CD4-positive, alpha-beta T cell treated with Interleukin-1 beta for 1 hour (primary cell): ENCODE measurements at places on chromosomes 12 and 14.

DNA sequence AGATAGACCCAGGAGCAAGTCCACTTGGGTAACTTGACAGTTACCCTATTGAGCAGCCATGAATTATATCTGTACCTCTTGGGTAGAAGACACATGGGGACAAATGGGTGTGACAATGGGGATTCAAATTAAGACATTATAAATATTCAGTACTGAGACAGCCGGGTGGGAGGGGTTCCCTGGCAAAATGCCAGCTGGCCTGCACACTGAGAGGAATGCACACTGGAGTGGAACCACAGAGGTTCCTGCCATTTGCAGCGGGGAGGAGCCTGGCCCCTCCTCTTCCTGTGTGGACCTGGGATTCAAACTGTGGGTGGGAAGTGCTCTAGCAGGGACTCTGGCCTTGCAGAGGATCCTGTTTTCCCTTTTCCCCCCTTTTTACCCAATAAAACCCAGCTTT is 118.7 kb upstream of the CDKN3 start:
- DNase-seq: no peak

DNA sequence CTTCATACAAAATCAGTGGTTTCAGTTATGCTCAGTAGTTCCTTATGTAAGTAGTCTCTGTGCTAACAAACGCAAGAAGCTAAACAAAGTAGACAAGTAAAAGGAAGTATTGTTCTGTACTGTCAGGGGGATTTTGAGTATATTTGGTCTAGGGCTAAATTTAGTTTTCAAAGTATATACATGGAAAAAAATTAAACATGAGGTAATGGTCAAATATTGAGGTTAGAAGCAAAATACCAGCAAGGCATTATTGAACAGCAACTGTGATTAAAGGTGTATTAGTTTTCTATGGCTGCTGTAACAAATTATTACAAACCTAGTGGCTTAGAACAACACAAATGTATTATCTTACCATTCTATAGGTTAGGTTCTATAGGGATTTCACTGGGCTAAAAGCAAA is 18.8 kb downstream of the GNG2 start:
- DNase-seq: no peak

- no peak for DNase-seq
Measured at GRCh38 chr14:50736932-50737419, 68.9 kb upstream of the SAV1 start.

DNA sequence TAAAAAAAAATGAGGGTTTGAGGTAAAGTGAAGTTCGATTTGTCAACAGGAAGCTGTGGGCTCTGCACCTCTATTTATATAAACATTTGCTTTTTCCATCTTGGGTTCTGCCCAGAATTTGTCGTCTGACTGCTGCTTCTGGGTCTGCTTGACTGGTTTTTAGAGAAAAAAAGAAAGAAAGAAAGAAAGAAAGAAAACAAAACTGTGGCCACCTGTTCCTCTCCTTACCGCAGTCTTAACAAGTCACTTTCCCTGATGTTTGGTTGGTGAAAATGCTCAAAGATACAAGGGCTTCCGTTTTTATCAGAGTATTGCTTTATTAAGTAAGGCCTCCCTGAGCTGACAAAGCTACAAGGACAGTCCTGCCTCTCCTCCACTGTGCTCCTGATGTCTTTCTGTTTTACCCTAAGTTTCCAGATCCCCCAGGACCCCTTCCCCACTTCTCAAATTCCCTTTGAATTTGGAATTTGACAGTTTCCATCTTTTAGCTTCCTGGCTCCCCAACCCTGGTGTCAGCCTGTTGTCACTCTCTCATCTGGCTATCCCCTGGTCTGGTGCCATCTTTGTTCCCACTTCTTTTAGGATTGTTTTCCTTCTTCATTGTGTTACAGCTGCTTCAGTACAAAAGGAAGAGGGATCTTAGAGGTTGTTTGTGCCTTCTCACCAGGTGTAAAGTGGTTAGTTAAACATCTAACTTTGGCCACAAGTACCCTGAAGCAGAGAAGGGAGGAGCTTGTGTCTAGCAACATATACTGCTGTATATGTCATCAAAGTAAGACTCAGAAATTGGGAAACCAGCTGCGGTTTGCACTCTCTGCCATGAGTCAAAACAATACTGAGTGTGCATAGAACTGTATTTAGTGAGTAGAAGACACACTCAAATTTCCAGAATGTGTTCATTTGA is 18.0 kb downstream of the MFAP5 start:
- DNase-seq: peak; percentile 23

DNA sequence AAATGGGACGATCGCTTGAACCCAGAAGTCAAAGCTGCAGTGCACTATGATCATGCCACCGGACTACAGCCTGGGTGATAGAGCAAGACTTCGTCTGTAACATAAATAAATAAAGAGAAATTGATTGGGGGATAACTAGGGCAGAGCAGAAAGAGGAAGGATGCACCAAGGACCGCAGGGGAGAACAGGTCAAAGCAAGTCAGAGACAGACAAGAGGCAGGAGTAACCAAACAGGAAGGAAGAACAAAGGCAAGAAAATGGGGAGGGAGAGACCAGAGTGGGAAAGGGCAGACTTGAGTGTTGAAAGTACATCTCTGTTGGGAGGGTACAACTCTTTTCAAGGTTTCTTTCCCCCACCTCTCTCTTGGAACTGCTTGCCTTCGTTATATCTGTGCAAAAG is 50.8 kb upstream of the ELK3 start:
- no peak for DNase-seq

- no peak for DNase-seq
Measured at GRCh38 chr14:71418532-71419245, 511.4 kb downstream of the PCNX1 start.

GRCh38 chr12:125140279-125141209 is 75.3 kb downstream of the AACS start:
- DNase-seq: no peak

DNA sequence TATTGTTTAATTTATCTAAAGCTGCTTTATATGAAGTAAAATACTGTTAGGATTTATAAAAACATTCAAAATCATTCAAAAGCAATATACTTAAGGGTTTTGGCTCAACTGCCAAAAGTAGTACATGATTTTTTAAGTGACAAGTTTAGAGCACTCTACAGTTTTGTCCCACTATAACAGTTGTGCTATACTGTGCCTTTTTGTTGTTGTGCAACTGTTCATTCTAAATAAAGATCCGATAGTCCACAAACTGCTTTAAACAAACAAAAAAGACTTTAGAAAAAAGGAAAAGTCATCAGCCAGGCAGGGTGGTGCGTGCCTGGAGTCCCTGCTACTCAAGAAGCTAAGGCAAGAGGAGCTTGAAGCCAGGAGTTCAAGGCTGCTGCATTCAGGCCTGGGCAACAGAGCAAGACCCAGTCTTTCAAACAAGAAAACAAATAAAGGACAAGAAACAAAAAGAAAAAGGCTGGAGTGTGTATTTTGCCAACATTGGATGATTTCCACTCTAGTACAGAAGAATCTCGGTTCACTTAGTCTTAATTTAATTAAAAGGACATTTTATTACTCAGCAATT is 7.3 kb downstream of the C2CD5 start:
- DNase-seq: no peak

DNA sequence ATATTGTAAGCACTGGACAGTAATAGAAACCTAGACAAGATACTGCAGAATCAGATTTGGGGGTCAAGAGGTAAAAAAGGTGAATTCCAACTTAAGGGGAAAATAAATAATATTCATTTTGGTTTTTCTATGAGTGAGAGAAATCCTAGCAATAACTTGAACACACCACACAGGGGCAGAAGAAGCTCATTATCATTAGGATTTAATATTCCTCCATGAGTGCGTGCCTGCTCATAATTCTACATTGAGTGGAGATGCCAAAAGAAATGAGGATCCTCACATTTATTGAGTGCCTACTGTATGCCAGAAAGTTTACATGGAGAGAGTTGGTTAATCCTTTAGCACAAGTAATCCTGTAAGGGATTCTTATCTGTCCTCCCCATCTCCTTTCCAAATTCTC is 40.5 kb upstream of the C14orf132 start:
- no peak for DNase-seq

DNA sequence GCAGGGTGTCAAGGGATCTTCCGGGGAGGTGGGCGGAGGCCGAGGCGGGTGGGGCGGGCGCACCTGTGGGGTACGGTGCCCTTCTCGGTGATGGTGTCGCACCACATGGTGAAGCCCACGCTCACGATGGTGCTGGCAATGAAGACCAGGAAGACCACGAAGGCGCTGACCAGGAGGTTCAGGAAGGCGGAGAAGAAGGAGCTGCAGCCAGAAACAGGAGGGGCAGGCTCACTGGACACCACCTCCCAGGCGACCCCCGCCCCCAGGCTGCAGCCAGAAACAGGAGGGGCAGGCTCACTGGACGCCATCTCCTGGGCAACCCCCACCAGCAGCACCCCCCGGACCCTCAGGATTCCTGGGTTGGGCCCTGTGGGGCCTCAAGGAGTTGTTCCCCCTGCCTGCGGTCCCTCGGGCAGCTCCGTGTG is 7.6 kb downstream of the TMEM179 start:
- no peak for DNase-seq

GRCh38 chr12:57254506-57255280 is 3.7 kb upstream of the STAC3 start:
- no peak for DNase-seq

- no peak for DNase-seq
Measured at GRCh38 chr12:92332552-92332951, 186.9 kb upstream of the BTG1 start.

GRCh38 chr14:91354979-91355685 is 62.5 kb downstream of the CCDC88C start:
- no peak for DNase-seq

- DNase-seq: no peak
Measured at GRCh38 chr14:68254669-68255527, 435.3 kb downstream of the RAD51B start.

GRCh38 chr12:3107954-3108353 is 30.8 kb downstream of the TSPAN9 start:
- no peak for DNase-seq

- no peak for DNase-seq
Measured at GRCh38 chr12:10331642-10332239, 24.1 kb downstream of the KLRD1 start.

- DNase-seq: no peak
Measured at GRCh38 chr12:49583366-49584094, 15.6 kb upstream of the MCRS1 start.

- no peak for DNase-seq
Measured at GRCh38 chr12:119807380-119807779, 69.7 kb downstream of the CIT start.

DNA sequence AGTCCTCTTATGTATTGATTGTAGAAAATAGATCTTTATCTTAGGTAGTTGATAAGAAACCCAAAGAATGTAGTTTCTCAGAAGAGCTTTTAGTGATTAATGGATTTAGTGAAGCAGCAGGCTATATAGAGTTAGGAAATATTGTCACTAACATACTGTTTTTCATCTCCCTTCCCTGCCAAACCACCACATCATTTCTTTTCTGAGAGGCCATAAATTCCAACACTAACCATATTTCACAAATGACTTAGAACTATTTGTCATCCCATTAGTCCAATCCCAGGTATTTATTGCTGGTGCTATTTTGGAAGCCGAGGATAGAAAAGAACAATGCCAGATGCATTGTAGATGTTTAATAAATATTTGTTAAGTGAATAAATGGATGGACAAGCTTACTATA is 185.7 kb downstream of the KICS2 start:
- DNase-seq: no peak

DNA sequence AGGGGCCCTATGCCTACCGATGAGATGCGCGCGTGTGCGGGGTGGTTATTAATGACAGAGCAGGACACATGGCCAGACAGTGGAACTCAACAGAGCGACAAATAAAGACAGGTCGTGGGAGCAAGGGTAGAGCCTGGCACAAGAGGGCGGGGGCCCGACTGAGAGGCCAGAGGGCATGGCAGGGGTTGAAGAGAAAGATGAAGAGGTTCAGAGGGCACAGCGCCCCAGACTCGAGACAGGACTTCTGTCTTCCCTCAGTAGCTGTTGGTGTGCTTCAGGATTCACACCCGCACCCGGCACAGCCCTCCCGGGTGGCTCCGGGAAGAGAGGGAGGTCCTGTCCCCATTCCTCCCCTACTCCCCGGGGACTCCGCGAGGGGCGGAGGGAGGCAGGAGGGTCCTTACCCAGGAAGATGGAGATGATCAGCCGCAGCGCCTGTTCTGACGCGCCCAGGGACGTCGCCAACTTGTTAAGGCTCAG is 366 bp downstream of the LPCAT3 start:
- no peak for DNase-seq

GRCh38 chr14:92892589-92892988 is 30.4 kb upstream of the CHGA start:
- no peak for DNase-seq

- no peak for DNase-seq
Measured at GRCh38 chr14:28952666-28953065, 186.1 kb downstream of the FOXG1 start.

DNA sequence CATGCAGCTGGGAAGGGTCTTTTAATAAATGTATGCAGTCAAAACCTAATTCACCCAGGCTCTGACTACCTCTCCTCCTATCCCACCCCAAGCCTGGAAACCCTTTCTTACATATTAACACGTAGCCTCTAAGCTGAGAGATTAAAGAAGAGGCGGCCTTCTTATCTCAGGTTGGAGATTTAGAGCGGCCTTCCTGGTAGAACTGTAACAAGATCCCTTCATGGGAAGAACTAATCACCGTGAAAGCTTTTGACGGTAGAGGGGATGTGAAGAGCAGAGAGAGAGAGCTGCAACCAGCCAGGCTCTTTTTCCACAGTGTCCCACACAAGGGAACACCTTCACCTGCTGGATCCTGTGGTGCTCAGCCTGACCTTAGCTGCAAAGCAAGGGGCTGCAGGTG is 367.4 kb downstream of the MED13L start:
- DNase-seq: no peak

DNA sequence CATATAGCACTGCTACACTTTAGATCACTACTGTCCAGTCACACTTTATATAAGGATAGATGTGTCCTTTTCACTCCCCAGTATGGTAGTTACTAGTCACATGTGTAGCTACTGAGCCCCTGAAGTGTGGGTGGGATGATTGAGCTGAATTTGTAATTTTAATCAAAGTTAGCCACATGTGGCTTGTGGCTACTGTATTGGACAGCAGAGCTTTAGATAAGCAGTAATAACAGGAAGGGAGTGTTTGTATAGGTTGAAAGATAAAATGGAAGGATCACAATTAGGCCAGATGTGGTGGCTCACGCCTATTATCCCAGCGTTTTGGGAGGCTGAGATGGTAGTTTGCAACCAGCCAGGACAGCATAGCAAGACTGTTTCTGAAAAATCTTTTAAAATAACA is 23.5 kb downstream of the NAA30 start:
- DNase-seq: no peak
